CD4-positive, alpha-beta T cell treated with Interferon alpha-2 for 1 hour (primary cell): ENCODE measurements at places on chromosomes 1 and 21.
A peak's percentile ranks its signal among the peaks of the same experiment; 100 is the strongest.

GRCh38 chr1:235423214-235423652 lies 56.0 kb downstream of the TBCE start:
- DNase-seq = no peak

- no peak for DNase-seq
Observed at GRCh38 chr1:8457760-8458381, 140.0 kb downstream of the SLC45A1 start.

GRCh38 chr1:87781554-87781953 lies 452.9 kb downstream of the LMO4 start:
- no peak for DNase-seq

DNA sequence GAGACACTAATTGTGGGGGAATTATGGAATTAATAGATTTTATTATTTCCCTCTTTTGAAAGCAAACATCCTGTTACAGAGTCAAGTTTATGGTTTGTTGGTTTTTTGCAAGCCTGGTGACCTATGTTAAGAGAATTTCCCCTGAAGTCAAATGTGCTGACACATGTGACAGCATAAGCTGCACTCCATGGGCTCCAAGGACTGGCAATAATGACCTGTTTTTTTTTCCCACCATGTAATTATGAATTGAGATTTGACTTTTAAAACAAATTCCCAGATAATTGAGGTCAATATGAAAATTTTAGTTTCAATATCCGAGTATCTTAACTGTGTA lies 242.5 kb upstream of the SGIP1 start:
- DNase-seq = no peak

GRCh38 chr1:57337623-57338022 lies 86.2 kb downstream of the DAB1 start:
- no peak for DNase-seq

- no peak for DNase-seq
Observed at GRCh38 chr1:243587823-243588560, 262.1 kb downstream of the AKT3 start.

DNA sequence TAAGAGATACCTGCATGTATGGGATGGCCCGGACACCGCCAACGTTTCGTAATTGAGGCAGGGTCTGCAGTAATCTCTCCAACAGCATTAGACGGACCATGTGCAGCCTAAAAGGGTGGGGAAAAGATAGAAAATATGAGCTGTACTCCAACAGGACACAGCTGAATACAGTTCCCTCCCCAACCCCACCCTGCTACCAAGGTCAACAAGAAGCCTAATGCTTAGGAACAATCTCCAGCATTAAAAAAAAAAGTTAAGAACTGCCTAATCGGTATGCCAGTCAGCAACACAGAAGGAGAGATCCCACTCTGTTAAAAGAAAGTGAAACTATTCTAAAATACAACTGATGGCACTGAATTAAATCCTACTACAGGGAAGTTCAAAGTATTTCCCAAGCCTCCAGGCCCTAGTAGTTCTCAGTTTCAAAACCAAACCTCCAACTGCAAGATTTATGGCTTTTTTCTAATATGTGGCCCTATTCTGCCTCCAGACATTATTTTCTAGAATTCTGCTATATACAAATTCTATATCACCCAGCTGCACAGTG lies 81.0 kb downstream of the UBR4 start:
- DNase-seq = no peak

DNA sequence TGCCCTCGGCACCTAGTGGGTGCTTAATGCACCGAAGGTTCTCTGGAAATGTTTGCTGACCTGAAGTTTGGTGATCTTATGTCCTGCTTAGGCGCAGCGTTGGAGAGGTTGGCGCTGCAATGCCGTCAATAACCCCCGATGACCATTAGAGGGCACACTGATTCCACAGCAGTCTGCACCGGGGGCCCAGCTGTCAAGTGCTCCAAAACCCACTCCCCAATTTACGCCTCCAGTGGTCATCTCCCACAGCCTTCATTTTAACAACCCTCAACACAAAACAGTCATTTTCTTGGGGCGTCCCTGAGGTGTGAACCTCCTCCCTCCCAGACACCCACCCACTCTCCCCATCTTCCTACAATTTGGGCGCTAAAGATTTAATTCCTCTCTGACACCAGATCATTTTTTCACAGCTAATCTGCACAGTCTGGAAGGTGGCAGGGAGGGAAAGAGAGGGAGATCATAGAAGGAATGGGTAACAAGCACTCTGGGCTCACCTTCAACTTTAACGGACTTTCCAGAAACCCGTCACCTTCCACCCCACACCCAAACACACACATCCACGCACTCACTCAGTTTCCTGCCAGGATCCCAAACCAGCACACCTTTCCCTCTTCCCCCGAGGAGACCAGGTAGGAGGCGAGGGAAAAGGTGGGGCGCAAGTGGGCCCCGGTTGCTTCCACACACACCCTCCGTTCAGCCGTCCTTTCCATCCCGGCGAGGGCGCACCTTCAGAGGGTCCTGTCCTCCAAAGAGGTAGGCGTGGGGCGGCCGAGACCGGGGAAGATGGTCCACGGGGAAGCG lies 570 bp upstream of the NPR1 start:
- DNase-seq = peak; percentile 45

DNA sequence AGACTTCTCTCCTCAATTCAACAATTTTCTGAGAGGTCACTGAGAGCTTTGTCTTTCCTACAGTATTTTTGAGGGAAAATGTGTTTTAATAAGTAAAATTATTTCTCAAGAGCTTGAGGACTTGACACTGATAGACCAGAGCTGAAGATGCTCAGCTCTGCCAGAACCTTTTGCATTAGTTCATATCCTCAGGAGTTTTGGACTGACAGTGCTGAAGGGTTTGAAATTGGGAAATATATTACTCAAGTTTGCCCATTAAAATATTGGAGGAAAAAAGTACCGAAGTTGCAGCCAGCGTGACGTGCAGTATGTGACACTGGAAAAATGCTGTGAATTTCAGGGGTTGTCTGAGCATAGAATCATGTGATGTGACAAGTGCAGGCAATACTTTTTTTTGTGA lies 346.6 kb upstream of the DPYD start:
- DNase-seq = no peak

DNA sequence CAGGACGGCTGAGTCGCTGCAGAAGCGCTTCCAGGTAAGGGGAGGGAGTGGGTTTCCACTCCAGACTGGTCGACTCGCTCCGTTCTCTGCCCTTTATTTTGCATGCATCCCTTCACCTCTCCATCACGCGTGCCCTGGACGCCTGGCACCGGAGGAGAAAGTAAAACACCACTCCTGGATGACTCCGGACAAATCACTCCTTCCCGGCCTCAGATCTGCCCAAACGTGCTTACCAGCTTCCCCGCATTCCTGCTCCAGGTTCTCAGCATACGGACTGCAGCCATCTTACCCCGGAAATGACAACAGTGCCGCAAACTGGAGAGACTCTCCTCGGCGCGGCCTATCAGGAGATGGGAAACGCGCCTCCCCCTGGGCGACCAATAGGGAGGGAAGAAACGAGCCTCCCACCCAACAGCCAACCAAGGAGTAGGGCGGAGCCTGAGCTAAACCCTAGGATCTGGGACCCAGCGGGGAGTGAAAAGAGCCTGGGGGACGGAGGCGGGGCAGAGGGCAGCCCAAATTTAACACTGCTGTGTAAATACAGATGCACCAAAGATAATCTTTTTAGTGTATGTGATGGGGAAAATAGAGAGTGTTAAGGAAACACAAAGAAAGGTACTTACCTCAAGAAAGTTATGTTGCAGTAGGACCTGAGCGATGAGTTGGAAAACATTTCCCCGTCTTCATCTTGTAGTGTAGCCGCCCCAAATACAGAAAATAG lies at the start of gene DBT:
TSS of gene DBT (minus strand) at position 298 of the 721 bp plus-strand sequence. CDS start at position 284, 14 bp downstream.
- peak; percentile 88 for DNase-seq

DNA sequence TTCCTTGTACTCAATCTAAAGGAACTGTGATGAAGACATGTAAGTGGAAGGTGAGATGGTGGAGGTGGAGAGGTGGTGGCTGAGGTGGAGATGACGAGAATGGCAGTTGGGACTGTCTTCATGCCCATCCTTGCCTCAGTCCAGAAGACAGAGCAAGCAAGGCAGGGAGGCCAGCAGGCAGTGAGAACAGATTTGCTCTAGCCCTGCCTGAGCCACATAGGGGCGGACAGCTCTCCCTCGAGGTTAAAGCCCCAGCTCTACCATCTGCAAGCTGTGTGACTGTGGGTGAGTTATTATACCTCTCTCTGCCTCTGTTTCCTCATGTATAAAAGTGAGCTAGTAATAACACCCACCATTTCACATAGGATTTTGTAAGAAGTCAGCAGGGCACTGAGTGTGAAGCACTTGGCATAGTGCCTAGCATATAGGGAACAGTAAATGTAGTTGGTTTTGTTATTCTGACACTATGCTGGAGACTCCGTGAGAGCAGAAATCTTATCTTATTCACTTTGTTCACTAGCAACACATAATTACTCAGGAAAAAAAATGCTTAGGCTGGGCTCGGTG lies 4.8 kb upstream of the FAM110D start:
- DNase-seq = no peak

- DNase-seq = no peak
Observed at GRCh38 chr1:78142736-78143135, 97.0 kb downstream of the GIPC2 start.

DNA sequence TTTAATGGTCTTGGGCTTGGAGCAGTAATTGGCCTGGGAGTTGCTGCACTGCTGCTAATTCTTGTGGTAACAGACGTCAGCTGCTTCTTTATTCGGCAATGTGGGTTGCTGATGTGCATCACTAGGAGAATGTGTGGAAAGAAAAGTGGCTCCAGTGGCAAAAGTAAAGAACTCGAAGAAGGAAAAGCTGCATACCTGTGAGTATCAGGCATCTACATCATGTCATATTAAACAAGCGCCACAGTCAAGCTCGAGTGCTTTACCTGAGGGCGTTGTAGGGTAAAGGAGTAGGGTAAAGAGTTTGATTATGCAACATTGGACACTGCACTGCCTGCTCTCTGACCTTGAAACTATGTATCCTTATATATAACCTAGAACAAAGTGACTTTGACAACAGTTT lies 510.6 kb downstream of the NCAM2 start:
- DNase-seq = no peak

DNA sequence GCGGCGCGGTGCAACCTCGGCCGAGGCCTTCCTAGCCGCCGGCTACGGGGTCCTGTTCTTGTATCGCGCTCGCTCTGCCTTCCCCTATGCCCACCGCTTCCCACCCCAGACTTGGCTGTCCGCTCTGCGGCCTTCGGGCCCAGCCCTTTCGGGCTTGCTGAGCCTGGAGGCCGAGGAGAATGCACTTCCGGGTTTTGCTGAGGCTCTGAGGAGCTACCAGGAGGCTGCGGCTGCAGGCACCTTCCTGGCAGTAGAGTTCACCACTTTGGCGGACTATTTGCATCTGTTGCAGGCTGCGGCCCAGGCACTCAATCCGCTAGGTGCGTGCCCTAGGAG lies 379 bp downstream of the PPCS start:
- peak; percentile 59 for DNase-seq

DNA sequence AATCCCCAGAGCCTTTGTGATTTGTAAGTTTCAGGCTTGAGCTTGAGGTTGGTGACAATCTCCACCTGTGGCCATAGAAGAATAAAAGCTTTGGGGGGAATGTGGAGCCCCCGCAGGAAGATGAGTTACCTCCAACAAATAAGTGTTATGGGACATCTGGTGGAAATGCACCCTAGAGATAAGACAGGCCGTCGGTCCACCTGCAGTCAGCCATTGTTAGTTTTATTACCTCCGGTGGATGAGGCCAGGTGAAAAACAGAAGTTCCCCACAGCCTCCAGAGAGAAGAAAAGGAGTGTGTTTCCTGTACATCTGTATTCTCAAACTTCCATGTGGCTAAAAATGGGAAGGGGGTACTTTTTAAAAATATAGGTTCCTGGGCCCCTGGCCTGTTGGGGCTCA lies 137.4 kb downstream of the KAZN start:
- no peak for DNase-seq

- no peak for DNase-seq
Observed at GRCh38 chr1:9128166-9128519, 759 bp downstream of the GPR157 start.
